Esophagus squamous epithelium (tissue), 5 donors: ENCODE measurements at places on chromosomes 3 and 15.

DNA sequence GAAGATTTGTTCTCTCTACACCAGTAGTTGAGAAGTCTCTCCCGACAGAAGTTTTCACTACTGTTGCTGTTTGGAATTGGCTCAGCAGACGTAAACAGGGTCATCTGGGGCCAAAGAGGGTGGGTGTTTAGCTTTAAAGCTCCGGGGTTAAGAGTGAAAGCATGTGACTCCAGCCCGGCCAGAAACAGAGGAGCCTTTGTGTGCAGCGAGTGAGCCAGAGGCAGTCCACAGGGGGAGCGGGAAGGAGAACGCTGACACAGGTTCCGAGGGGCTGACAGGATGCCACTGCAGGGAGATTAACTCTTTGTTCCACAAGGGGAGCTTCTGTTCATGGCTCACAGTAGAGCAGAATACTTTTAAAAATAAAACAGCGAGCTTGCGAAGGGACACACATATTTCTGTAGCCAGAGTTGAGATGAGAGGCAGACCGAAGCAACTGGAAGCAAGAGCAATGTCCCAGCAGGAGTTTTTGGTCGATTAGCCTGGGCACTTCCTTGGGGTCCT lies 26.9 kb downstream of the BMF start:
- no peak for DNase-seq

GRCh38 chr15:25793354-25794050 lies 69.6 kb downstream of the ATP10A start:
- DNase-seq: no peak

DNA sequence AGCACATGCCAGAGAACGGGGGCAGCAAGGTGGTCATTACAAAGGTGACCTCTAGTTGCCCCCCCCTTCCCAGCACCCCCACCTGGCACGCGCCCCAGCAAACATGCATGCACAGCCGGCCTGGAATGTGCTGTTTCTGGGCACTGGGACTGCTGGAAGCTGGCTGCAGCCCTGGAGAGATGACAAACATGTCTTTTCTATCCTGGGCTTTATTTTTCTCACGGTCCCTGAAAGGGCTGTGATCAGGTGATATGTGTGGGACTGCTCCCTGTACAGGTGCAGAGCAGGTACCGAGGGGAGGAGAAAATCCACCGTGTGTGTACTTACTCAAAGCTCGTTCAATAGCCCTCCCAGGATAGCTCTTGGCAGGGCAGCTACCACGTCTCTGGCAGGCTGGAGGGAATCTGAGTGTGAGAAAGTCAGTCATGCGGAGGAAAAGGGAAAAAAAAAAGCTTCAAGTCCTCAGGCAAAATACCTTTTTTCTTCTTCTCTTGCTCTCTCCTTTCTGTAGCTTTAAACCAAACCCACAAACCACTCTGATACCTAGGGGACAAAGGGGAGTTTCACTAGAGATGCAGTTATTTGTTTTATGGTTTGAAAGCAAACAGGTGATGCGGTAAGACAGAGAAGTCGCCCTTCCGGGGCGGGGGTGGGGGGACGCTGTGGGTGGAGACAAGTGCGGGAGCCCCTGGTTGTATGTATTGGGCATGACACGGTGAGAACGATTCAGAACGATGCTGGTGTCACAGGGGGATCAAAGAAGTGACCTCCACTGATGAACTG lies 5.0 kb upstream of the HES1 start:
- no peak for DNase-seq

DNA sequence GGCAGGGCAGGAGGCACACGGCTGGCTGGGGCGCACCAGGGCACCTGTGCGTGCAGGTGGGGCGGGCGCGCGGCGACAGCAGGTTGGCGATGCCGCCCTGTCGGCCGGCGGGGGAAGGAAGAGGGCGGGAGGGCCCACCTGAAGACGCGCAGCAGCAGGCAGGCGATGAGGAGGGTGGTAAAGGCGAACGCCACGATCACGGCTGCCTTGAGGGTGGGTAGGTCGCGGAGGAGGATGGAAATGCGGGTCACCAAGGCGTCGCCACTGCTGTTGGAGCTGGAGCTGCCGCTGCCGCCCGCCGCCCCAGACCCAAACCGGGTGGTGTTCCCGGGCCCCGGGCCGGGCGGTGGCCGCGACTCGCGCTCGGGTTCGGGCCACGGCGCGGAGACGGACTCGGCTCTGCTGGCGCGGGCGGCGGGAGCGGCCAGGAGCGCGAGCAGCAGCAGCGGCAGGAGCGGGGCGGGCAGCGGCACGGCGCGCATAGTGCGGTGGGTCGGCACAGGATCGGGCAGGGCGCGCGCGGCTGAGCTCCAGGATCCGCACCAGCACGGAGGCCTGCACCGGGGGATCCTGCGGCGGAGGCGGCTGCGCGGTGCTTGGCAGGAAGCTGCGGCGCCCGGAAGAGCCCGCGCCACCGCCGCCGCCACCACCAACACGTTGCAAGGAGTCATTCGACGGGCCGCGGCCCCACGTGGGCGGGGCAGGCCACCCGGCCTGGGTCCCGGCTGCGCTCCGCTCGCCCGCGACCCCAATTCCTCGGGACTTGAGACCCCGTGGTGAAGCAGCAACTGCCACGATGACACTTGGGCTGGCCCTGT lies at the start of gene FAM174B:
FAM174B (minus strand) TSS at position 598 of the 818 bp plus-strand sequence.
- DNase-seq: no peak

- no peak for DNase-seq
Observed at GRCh38 chr15:62559381-62559733, 394.3 kb upstream of the C2CD4B start.

GRCh38 chr3:59885899-59886400 lies 836.1 kb upstream of the CFAP20DC start:
- DNase-seq: no peak
